ENCODE measurements at places on chromosomes 12 and 14.

- no peaks in the 10 kb centered on the region for H3K27me3 ChIP-seq
- H3K4me1 ChIP-seq = peaks cover 54% of the 10 kb centered on the region
- H3K36me3 ChIP-seq = no peaks in the 10 kb centered on the region
- H3K27ac ChIP-seq = no peak overlapping the region
Observed at GRCh38 chr14:76948976-76949375, 79.5 kb downstream of the IRF2BPL start.

DNA sequence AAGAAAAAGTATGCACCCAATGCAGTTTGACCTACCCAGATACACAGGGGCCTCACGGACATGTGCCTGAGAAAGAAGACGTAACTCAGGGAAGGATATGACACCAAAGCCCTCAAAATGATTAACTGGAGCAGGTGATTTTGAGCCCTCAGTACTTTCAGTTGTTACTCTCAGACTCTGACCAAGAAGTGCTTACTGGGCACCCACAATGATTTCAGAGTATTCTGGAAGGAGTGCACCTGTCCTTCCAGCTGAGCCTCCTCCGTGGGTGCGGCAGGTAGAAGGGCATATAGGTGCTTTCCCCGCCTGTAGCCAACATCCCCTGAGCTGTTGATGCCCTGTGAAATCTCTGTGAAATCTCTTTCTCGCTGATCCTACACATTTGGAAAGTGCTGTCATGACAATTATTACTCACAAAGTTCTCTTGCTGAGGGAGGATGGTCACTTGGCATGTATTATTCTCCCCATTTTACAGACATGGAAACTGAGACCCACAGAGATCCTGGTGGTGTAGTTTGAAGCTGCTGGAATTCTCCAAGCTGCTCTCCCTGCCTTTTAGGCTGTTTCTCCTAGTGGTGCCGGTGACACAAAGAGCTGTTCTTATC, 154.3 kb upstream of the CCND2 start:
- H3K4me1 ChIP-seq = peaks cover 71% of the 10 kb centered on the region
- peak; percentile 85 for DNase-seq
- H3K27me3 ChIP-seq = peaks cover 3% of the 10 kb centered on the region
- H3K27ac ChIP-seq = peak overlapping the region; percentile 86
- peak overlapping the region; percentile 38 for H3K4me3 ChIP-seq

- H3K4me1 ChIP-seq = peaks cover 4% of the 10 kb centered on the region
- H3K4me3 ChIP-seq = no peak overlapping the region
- no peak overlapping the region for H3K27ac ChIP-seq
- DNase-seq = no peak
Observed at GRCh38 chr14:92719421-92719820, 29.0 kb downstream of the LGMN start.

DNA sequence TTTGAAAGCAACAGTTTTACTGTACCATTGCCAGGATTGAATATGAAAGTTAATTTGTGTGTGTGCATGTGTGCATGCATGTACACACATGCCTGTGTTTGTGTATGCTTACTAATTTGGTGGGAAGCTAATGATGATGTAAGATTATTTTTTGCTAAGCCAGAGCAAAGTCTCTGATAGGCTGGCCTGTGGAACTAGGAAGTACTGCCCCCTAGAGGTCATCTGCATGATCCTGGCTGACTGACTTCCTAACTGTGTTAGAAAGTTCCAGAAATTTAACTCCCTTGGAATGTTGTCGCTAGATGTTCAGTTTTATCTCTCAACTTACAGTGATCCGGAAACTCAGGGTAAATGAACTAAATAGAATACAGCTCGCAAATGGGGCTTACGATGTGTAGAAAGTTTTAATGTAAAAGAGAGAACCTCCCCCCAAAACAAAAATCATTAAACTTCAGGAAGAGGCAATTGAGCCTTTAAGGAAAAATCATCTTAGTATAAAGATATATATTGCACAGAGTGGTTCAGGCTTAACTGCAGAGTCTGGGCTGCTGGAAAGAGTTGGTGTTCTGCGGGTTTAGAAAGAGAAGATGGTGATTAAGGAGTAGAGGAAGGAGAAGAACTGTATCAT, 34.3 kb upstream of the SLC38A1 start:
- H3K27ac ChIP-seq = no peak overlapping the region
- no peaks in the 10 kb centered on the region for H3K36me3 ChIP-seq
- no peak overlapping the region for H3K4me3 ChIP-seq
- peak; percentile 62 for DNase-seq
- H3K4me1 ChIP-seq = no peaks in the 10 kb centered on the region

GRCh38 chr12:95882873-95883272, 24.1 kb downstream of the SNRPF start:
- no peaks in the 10 kb centered on the region for H3K27me3 ChIP-seq
- no peaks in the 10 kb centered on the region for H3K36me3 ChIP-seq
- no peak overlapping the region for H3K4me3 ChIP-seq

DNA sequence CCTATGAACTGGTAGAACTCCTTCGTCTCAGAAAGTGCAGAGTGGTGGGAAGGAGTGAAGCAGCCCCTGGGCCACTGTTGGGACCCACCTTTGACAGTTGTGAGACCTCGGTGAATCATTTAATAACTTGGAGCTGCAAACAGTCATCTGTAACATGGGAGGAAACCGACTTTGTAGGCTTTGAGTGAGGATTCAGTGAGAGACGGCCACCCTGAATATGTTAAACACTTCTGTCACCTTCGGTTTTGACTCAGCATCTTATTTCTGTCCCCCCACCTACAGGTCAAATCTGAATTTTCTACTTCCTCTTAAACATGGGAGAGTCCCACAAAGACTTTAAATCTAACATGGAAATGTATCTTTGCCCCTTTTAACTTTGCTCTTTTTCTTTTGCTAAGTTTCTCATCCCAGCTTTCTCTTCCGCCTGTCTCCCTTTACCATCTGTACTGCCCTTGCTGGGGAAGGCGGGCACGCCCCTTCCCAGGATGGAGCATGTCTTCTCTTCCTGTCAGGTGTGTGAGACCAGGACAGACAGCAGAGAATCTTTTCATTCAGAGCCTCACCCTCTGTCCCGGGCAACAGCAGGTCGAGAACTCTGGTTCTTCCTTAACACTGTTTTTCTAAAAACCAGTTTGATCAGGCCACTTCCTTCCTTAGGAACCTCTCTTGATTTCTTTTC, 37.1 kb downstream of the ZC3H14 start:
- peaks cover 57% of the 10 kb centered on the region for H3K36me3 ChIP-seq
- no peaks in the 10 kb centered on the region for H3K27me3 ChIP-seq
- H3K4me1 ChIP-seq = peaks cover 26% of the 10 kb centered on the region

DNA sequence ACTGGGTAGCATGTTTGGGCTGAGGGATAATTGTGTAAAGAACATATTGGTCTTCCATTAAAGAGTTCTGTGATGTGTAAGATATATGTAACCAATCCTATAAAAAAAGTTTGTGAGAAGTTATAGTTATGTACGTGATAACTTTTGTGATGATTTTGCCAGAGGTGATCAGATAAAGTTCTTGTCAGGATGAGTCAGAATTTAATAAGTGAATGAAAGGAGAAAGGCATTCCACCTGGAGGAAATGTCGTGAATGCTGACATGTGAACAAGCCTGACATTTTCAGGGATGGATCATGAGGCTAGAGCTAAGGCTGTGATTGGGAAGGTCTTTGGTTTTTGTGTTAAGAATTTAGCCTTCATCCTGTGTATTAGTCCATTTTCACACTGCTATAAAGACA, 241.5 kb downstream of the SNAPC1 start:
- H3K4me3 ChIP-seq = no peak overlapping the region
- H3K4me1 ChIP-seq = peaks cover 16% of the 10 kb centered on the region
- DNase-seq = no peak
- no peak overlapping the region for H3K27ac ChIP-seq
- peaks cover 2% of the 10 kb centered on the region for H3K36me3 ChIP-seq
- H3K27me3 ChIP-seq = peaks cover 14% of the 10 kb centered on the region

All from activated CD4-positive, alpha-beta T cell treated with anti-CD3 and anti-CD28 coated beads for 36 hours (primary cell).